ENCODE measurements at places on chromosomes 1 and 21.

- DNase-seq = peak; percentile 60
Measured at GRCh38 chr1:223771814-223772770, 59.8 kb downstream of the CAPN2 start.

GRCh38 chr1:65114322-65114721 lies 33.7 kb upstream of the AK4 start:
- no peak for DNase-seq

DNA sequence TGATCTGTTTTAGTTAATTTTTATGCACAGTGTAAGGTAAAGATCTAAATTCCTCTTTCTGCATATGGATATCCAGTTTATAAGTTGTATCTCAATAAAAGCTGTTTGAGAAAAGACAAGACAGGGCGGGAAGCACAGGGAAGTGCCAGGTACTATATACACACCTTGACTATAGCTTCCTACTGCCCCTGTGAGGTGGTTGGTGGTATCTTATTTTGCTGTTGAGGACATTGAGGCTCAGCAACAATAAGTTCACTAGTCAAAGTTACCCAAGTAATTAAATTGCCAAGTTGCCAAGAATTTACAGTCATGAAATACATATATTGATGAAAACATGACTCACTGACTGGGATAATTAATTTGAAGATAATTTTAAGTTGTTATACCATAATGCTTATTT lies 109.1 kb downstream of the CD247 start:
- DNase-seq = no peak

DNA sequence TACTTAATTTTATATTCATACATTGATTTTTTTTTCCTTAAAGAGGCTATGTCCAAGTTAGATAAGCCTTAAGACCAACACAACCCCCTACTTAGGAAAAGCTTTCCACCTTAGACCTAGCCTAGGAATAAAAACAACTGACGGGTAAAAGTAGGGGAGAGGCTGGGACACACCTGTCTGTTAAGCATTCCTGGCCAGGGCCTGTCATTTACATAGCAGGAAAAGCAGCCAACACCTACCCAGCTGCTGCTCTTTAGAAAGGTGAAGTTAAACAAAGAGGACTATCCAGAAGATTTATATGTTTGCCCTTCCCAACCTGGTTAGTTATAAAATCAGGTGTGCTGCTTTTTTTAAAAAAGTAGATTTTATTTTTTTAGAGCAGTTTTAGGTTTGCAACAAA lies 29.1 kb upstream of the SAMD13 start:
- no peak for DNase-seq

- no peak for DNase-seq
Measured at GRCh38 chr1:226519135-226519534, 29.4 kb upstream of the STUM start.

- DNase-seq = no peak
Measured at GRCh38 chr1:207172321-207172720, 68.3 kb downstream of the C4BPA start.

DNA sequence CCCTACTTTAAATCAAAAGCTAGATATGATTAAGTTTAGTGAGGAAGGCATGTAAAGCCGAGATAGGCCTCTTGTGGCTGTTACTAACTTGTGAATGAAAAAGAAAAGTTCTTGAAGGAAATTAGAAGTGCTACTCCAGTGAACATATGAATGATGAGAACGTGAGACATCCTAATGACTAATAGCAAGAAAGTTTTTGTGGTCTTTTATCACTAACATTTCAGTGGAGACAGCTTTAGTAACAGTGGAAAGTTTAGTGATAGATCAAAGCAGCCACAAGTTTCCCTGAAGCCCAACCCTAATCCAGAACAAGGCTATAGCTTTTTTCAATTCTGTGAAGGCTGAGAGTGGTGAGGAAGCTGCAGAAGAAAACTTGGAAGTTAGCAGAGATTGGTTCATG lies 73.6 kb upstream of the LRRC8B start:
- no peak for DNase-seq

DNA sequence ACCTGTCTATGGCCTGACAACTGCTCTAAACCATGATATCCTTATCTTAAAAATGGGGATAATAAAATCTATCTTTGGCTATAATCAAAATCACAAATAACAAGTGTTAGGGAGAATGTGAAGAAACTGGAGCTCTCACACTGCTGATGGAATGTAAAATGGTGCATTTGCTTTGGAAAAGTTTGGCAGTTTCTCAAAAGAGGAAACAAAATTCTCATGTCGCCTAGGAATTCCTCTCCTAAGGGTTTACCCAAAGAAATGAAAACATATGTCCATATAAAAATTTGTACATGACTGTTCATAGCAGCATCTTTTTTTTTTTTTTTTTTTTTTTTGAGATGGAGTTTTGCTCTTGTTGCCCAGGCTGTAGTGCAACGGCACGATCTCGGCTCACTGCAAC lies 64.3 kb downstream of the ZNF281 start:
- DNase-seq = no peak

GRCh38 chr1:243944429-243945160 lies 94.6 kb upstream of the AKT3 start:
- DNase-seq = peak; percentile 70

DNA sequence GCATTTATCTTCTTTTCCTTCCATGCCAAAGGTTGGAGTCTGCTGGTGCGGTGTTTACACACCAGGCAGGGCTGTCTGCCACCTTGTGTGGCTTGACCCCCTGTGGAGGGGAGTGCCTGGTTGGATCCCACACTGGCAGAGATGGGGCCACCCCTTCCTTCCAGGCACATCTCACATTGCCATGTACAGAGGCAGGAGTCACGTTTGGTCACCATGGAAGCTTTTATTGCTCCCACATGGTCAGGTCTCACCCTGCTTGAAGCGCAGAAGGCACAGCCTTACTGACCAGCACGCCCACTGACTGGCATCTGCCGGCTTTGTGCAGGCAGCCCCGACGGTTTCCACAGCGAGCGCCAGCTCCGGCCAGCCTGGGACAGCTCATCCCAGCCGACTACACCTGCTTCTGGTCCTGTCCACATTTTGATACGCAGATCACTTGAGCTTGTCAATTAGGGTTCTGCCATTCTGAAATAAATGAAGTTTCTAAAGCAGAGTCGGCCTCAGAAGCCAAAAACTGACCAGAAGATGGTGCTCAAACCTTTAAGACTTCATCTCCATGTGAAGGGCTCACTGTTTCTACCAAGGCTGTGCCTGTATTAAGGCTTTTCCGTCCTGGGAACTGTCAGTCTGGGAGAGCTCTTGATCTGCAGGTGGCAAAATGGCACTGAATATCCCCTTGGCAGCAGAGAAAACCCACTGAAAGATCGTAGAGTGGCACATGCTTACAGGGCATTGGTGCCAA lies 35.6 kb upstream of the EPHA8 start:
- peak; percentile 64 for DNase-seq

DNA sequence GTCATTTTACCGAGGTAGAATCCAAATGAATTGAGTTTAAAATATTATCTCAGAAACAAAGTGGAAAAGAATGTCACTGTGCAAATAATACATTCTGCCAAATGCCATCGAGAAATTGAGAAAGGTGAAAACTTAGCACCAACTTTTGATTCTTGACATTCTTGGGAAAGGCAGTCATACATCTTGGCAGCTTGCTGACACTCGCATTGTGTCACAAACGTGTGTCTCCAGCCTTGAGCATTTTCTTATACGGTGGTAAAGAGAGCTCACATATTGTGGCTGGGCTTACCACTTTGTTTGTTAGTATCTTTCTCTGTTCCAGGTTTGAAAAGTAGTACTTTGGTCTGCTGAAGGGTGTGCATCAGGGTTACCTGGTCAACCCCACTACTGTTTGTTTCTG lies 1456.1 kb downstream of the BRINP3 start:
- no peak for DNase-seq

DNA sequence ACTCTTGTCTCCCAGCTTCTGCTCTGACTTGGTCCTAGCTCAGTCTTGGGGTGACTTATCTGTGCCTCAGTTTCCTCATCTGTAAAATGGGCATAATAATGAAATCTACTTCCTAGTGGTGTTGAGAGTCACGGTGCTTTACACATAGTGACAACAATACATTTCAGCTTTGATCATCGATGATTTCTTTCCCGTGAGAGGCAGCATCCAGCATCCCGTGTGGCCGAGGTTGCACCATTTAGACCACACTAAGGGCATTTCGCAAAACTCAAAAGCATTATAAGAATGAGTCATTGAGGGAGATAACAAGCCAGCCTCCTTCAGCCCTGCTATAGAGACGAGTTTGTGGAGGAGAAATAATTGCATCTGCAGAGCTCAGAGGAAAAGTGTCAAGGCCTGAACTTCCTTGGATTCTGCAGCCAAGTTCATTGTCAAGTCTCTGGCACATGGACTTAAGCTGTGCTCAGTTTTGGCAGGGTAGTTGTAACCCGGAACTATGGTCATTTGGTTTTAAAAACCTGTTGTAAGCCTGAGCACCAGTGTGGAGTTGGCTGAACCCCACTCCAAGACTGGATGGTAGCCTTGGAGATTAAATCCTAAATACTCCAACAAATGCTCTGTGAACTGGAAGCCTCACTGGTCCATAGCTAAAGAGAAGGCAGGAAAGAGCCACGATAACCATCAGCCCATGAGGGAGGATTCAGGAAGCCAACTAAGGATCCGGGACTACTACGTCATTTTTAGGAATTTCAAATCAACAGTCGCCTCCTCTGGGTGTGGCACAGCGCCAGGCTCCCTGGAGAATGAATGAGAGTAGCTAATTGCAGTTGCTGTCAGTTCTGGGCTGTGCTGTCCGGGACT lies 64.2 kb downstream of the TCP10L start:
- DNase-seq = no peak

DNA sequence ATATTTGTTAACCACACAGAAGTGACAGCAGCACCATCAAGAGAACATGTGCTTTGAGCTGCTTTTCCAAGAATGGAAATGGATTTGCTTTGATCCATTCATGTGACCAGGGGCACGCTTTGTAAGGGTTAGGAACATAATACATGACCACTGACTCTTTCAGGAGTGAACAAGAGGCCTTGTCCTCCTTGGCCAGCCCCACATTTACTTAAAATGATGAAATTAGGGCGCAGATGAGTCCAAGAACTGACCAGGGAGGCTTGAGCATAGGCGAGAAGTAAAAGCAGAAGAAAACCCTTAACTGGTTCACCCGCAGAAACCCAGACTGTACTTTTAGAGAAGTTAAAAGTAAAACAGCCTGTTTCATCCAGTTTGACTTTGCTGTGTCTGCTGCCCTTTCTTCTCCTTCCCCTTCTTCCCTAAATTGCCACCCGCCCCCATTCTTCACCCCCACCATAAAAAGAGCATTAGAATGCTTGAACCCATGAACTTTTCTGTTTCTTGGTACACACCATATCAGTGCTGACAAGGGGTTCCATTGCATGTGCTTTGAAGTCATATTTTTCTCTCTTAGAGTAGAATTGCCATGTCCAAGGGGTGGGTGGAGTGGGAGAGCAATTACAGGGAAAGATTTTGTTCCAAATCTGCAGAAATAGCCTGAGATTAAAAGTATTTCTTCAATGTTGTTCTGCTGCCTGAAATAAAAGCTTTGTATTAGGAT lies 2.6 kb upstream of the GLUL start:
- DNase-seq = no peak

- no peak for DNase-seq
Measured at GRCh38 chr1:219965285-219966070, 37.1 kb upstream of the SLC30A10 start.

DNA sequence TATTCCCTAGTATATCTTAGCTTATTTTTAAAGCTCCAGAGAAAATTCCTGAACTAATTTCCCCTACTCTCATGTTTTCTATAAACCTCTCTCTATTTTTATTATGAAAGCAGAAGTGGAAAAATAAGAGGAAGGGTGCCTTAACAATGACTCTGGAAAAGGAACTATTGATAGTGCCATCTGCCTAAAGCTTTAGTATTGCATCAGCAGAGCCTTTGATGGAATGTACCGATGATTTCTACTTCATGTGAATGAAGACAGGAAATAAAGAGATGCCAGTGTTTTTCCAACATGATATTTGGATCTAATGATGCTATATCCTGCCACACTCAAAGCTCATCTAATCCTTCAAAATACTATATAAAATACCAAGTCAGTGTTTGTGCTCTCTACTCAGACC lies 35.1 kb downstream of the TNFSF18 start:
- DNase-seq = no peak

DNA sequence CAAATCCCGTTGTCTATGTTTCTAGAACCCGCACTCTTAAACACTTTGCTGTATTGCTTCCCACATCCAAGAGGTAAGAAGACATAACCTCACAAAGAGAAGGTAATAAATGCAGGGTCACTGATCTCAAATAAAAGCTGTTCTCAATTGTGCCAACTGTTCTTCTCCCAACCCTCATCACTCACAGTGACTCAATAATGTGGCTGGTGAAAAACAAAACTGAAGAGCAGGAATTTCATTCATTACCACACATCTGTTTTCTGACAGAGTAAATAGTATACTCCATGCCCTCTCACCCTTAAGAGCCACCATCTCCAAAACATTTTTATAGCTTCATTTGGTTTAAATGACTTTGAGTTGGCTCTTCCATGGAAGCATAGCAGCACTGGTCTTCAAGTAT lies 6.2 kb upstream of the ERICH3 start:
- no peak for DNase-seq

DNA sequence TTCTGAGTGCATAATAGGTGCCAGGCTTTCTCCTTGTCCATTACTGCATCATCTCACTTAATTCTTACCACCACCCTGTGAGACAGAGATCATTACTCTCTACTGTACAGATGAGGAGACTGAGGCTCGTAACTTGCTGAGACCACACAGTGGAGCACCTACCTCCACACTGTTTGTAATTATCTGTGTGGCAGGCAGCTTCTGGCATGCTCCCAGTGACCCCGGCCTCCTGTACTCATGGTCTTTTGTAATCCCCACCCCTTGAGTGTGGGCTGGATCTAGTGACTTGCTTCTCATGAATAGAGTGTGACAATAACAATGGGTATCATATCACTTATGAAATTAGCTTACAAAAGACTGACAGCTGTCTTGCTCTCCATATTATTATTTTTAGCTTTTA lies 407.3 kb downstream of the MATN1 start:
- no peak for DNase-seq

DNA sequence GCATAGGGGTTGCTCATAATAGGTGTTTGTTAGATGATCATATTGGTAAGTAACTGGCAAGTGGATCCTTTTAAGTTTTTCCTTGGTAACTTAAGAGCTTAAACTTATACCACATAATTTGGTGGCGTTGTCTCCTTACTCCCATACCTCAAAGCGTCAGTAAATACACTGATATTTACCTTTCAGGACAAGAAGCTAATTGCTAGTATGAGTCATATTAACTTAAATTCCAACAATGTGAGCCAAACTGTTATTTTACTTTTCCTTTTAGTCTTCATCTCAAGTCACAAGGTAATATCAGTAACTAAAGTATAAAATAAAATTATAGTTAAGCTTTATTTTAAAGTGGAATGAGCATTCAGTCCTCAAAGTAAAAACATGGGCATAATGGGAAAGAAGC lies 9.0 kb upstream of the SH3GLB1 start:
- no peak for DNase-seq
